LHCN-M2 (cell line): ENCODE measurements at places on chromosomes 12 and 14. TPM values are rescaled to one million over a fixed set of nuclear protein-coding genes. Genes with fewer than 3 reads are reported as not detected.
A peak's percentile ranks its signal among the peaks of the same experiment; 100 is the strongest.

GRCh38 chr12:120007272-120007671, 18.2 kb downstream of the BICDL1 start:
- no peak for DNase-seq

- no peak for DNase-seq
Measured at GRCh38 chr12:5102261-5102789, 58.6 kb downstream of the KCNA5 start.

GRCh38 chr12:11233532-11233931, 36.0 kb downstream of the PRB3 start:
- no peak for DNase-seq

GRCh38 chr12:58491306-58491705, 429.0 kb downstream of the LRIG3 start:
- DNase-seq, result peak; percentile 34

GRCh38 chr14:106556665-106557289, 1030.4 kb downstream of the TMEM121 start:
- DNase-seq, result no peak

DNA sequence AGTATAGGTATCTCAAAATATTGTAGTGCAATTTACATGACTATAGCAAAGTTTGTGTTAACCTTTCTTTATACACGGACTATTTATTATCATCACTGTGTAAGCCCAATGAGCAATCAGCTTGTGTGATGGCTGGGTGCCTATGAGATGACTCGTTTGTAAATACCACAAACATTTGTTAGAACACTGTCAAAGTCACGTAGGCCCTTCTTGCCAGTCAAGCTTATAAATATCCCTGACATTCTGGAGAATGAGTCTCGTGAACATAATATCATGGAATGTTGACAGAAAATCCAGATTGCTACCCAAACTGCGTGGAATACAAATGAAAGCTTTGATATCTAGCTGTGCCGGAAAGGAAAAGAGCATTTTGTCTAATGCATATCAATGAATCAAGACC, 648.3 kb upstream of the MDGA2 start:
- DNase-seq, result no peak

- peak; percentile 6 for DNase-seq
Measured at GRCh38 chr12:120039711-120040110, 50.7 kb downstream of the BICDL1 start.

Gene ARL1
- 59.9 and 62.1 TPM in 2 replicates for total RNA-seq

Gene CCDC197
- not detected in 2 replicates for total RNA-seq
